ENCODE measurements at places on chromosomes 12 and 14.

- no peak for DNase-seq
These were observed 44.8 kb downstream of the RASSF3 start for GRCh38 chr12:64655141-64655540.

GRCh38 chr14:93245764-93246420 is 38.8 kb downstream of the UBR7 start:
- no peak for DNase-seq

GRCh38 chr14:87615822-87616679 is 376.9 kb downstream of the GALC start:
- peak; percentile 47 for DNase-seq

GRCh38 chr14:103008768-103009357 is 48.5 kb downstream of the CDC42BPB start:
- no peak for DNase-seq

DNA sequence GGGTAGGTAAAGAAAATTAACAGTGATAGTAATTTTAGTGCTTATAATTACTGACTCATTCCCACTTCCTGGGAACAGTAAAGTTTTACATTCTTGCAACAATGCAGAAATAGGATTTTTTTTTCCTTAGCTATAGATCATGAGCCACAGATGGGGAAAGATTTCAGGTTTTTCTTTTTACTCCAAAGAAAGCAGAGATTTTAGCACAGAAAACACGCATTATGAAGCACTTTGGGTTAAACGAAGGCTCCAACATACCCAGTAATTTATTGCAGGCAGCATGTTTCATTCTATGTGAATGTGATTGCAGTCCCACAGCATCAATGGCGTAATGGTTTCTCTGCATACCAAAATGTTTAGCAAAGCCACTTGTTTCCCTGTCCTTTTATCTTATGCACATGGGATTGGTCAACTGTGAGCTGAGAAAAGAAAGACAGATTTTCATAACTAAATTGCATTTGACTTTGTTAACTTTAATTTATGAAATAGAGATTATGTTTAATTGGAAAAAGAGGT is 124.6 kb upstream of the E2F7 start:
- DNase-seq: no peak

GRCh38 chr14:95901054-95901453 is 24.4 kb downstream of the TUNAR start:
- DNase-seq: no peak

DNA sequence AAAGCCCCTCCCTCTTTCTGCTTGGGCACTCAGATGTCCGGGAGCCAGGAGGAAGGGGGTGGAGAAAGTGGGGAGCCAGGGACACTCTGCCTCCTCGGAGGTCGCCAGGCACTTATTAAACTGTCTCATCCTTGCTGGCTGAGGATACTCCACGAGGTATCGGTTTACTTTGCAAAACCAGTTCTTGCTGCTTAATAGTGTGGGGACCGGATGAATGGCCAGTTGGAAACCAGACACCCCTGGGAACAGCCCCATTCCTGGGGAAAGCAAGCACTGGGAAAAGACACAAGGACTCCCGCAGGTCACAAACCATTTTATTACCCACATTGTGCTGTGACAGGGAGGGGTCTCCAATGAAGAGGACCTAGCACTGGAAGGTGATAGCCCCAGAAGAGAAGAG is 34.2 kb downstream of the CCDC88C start:
- no peak for DNase-seq

DNA sequence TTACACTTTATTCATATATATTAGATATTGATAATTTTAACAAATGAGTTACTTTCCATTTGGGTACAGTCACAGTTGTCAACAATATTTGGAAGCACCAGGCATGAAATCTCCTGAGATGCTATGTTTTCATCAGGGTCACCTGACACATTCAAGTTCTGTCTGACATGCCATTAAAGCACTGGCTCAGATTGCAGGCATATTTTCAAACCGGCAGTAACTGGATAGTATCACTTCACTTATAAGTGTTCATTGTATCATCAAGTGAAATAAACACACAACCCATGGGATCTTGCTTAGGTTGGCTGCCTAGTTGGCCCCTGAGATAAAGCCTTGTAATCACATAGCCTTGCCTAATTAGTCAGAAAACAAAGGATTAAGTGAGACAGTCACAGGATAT is 4.8 kb downstream of the IFNG start:
- no peak for DNase-seq

DNA sequence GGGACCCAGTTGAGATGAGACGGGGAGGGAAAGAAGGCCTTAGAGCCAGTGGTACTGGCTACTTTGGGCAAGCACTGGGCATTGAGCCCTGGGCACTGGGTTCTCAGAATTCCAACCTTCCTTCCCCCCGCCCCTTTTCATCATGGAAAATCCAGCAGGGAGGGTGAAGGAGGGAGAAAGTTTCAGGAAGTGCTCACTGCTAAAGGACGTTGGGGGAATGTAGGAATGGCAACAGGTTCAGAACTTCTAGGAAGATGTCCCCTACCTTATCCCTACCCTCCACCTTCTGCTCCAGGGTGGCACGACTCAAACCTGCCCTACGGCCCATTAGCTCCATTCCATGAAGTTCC is 4.2 kb upstream of the TNS2 start:
- DNase-seq: no peak

DNA sequence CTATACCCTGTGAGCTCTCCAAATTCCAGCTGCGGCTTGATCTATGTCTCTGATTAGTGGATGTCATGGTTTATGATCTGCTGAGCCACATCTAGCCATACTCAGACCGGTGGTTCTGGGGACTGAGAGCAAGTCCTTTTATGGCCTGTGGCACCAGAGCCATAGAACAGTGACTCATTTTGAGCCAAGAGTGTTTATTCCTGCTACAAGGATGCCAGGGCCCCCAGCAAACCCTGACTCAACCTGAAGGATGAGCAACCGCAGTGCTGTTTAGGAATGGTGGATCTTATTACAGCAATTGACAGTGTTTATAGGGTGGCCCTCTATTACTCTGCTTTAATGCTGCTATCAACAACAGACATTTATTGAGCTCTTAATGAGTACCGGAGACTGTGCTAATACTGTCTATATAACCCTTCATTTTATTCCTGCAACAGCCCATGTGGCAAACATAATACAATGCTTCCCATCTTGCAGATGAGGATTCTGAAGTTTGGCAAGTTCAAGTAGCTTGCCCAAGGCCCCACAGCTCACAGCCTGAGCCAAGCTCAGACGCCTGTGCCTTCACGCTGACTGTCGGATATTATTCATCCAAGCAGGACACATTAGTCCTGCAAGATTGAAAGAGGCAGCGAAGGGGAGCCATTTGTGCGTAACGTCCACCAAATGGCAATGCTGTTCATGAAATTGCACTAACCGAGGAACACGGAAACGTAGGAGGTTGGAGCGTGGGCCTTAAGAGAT is 273.6 kb upstream of the PWP1 start:
- no peak for DNase-seq

GRCh38 chr12:76106631-76107030 is 22.1 kb upstream of the NAP1L1 start:
- DNase-seq: no peak

GRCh38 chr12:41439801-41440200 is 251.7 kb downstream of the PDZRN4 start:
- DNase-seq: no peak

DNA sequence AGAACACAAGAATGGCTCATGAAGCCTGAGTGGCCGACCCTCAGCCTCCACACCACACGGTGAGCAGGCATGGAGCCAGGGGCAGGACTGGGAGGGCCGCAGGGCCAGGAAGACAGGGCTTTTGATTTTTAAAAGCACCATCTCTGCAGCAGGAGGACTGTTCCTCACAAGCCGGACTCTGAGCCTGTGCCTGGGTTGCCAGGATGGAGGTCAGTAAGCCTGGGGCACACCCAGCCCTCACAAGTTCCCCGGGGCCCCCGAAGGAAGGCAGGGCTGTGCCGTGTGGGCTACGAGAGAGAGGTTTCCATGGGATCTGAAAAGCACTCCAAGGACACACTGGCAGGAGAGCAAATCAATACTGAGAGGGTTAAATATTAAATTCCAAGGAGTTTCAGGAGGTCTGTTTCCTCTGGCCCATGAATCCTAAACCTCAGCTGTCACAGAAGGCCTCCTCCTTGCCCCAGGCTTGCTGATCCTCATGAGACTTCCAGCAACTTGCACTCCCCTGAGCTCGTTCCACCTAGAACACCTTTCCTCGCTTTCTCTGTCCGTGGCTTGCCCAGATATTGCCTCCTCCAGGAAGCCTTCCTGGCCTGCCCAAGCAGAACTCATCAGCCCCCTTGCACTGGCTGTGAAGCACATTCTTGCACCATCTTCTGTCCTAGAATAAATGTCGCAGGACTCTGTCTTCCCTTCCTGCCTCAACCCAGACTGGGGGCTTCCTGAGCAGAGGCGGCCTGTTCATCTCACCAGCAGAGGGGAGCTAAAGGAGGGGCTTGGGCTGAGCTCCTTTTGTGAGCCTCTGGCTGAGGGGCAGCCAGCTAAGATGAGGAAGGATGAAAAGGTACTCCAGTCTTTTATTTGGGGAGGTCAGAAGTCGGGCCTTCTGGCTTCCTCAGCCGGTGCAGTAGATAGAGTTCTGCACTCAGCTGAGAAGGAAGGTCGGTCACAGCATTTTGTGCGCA is 64.6 kb downstream of the CCDC88C start:
- DNase-seq: no peak

DNA sequence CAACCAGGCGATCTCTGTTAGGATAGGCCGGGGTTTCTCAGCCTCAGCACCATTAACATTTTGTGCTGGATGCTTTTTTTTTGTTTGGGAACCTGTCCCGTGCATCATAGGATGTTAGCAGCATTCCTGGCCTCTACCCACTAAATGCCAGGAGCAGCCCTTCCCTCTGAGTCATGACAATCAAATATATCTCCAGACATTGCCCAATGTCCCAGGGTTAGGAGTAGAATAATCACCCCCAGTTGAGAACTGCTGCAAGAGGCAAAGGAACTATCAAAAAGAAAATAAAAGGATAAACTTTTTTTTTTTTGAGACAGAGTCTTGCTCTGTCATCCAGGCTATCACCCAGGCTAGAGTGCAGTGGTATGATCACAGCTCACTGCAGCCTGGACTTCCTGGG is 76.0 kb downstream of the ACACB start:
- no peak for DNase-seq

DNA sequence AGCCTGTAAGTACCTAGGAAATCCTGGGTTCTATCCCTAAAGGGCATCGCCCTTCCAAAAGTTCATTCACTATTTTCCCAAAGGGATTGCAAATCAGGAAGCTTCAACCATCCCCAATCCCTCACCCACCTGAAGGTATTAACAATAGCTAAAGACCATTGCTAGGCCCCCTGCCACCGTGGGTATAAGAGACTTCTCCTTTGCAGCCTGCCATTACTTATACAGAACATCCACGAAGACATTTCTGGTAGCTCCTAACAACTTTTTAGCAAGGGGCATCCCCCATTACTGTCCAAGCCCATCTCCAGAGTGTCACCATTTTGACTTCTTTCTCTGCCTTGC is 384 bp upstream of the SMUG1 start:
- DNase-seq: no peak

DNA sequence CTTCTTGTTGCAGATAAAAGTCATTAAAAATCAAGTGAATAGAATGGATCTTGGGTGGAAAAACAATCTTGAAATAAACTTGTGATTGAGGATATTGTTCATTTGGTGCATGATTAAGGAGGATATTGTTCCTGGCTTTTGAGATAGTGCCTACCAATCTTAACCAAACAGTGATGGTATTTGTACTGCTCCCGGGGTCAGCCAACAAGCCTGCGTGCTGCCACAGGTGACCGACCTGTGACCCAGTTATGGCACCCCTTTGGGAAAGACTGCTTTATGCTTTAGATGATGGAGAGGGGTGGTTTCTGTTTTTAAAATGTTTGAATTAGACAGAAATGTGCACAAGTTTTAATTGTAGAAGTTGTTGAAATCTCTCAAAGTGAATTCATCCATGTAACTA is 41.6 kb downstream of the SUDS3 start:
- DNase-seq: no peak

DNA sequence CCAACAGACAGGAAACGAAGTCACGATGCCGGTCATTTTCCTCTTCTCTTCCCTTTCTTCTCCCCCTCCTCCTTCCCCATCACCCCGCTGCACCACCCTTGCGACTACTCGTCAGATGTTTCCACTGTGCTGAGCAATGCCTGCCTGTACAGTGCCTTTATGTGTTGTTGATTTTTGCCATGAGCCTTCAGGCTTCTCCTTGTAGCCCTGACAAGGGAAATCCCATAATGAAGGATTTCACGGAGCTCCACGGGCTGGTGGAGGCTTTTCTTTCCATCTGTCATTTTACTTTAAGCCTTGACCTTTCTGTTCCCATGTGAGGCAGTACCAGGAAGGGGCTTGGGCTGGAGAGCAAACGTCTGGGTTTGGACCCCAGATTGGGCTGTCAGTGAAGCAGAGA is 28.7 kb upstream of the CCND2 start:
- no peak for DNase-seq

GRCh38 chr12:48958049-48958388 is 732 bp upstream of the ARF3 start:
- DNase-seq: no peak

DNA sequence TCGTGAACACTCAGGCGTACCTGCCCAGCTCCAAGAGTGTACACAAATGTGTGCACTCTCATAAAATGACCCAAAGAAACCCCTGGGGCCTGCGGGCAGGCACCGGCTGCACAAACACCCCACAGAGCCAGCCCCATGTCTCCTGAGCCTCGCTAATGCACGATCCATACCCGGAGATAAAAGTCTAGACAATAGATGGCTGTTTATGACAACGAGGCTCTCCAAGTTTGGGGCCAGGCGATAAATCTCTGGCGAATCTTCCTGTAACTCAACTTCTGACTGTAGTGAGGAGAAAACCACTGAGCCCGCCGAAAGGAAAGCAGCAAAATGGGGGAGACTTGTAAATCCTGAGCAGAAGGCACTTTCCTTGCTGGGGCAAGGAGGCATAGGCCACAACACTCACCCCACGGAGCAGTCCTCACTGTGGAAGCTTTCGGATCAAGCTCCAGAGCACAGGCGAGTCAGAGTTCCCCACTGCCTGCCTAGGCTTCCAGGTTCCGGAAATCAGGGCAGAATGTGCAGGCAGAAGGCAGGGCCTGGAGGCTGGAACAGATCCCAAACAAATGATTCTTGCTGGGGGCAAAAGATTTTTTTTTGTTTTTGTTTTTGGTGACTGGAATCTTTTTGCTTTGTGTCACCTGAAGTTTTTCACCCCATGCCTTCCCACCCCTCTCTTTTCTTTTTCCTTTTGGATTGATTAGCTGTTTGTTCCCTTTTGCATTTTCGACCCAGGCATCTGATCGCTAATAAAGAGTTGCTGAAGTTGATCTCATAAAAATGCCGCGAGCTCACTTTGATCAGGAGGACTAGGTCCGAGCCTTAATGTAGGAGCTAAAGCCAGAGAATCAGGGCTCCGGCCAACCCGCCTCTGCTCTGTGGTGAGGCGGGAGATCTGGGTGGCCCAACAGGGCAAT is 4.5 kb upstream of the HOXC11 start:
- no peak for DNase-seq

- no peak for DNase-seq
These were observed 7.2 kb downstream of the ALDH2 start for GRCh38 chr12:111773801-111774551.

- no peak for DNase-seq
These were observed 11.1 kb upstream of the NINJ2 start for GRCh38 chr12:674272-674781.
